ENCODE measurements at places on chromosomes 2 and 18.

- no peak for DNase-seq
These were observed 46.1 kb downstream of the REEP1 start for GRCh38 chr2:86291328-86291662.

- no peak for DNase-seq
These were observed 48.5 kb upstream of the CCDC195 start for GRCh38 chr2:224764565-224765236.

DNA sequence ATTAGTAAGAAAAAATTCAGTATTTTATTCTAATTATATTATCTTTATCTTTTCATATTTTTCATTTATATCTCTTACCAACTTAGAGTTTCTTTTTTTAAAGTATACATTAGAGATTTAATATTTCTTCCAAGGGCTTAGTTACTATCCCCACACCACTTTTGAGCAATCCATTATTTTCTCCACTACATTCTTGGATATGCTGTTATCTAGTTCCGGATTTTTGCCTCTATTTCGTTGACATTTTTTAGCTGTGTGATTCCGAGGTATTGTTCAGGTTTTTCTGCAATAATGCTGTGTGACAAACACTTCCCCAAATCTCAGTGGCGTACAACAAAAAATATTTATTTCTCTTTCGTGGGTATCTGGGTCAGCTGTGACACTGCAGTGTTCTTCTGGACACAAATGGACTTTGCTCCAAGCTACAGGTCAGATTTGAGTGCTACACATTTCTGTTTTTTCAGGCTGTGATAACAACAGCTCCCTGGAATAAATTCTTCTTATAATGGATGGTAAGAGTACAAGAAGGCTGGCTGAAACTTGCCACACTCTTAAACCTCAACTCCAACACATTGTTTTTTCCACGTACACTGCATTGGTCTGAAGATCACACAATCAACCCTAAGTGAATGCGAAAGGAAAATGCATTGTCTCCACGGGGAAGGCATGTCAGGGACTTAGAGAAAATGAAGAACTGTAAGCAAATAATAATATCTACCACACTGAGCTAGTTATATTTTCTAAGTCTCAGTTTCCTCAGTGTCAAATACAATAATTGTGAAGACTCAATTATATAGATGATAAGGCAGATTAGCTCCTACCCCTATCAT is 50.9 kb upstream of the PSMD14 start:
- DNase-seq: no peak

- DNase-seq: no peak
These were observed 30.1 kb upstream of the EPC2 start for GRCh38 chr2:148614322-148615049.

GRCh38 chr18:22680944-22681343 is 252.2 kb upstream of the RBBP8 start:
- no peak for DNase-seq

DNA sequence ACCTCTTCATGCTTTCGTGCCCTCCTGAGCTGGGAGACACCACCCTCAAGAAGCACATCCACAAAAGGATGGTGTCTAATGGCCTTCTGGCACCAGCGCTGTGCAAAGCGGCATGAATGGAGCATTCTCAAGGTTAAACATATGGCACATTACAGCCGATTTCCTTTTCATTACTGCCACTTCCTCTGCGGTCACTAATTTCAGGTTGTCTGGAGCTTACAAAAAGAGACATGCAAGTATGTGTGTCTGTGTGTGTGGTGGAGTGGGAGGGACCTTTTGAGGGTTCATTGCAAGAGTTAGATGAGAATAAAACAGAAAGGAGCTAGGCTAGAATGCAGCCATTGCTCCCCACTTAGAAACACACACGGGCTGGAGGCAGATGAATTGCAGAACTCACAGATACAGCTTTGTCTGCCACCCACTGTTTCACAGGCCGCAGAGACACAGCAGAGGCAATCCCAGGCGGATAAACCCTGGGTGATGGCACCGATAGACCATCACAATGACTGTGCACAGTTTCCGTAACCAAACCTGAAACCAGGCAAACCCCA is 76.0 kb downstream of the TGIF1 start:
- no peak for DNase-seq

GRCh38 chr2:14901737-14902136 is 269.2 kb downstream of the LRATD1 start:
- no peak for DNase-seq

DNA sequence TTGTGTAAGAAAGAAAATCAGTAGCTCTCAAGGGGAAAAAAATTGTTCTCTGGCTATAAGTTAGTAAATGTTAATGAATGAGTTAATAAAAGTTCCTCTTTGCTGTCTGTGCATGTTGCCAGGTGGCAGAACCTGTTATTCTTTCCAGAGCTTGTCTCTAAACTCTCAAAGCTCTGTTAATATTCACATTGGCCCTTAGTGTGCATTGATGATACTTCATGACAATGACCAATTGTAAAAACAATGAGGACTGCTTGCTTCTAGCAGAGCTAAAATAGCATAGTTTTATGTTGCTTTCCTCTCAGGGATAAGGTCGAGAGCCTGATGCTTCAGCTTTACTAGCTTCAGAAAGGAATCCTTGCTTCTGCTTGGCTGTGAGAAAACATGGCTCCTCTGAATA is 91.5 kb downstream of the RAD51AP2 start:
- DNase-seq: no peak
